Amygdala (tissue), 56 donors: ENCODE measurements at places on chromosomes 2 and 18.

- no peak for DNase-seq
These were observed 68.9 kb downstream of the DCC start for GRCh38 chr18:52408800-52409302.

DNA sequence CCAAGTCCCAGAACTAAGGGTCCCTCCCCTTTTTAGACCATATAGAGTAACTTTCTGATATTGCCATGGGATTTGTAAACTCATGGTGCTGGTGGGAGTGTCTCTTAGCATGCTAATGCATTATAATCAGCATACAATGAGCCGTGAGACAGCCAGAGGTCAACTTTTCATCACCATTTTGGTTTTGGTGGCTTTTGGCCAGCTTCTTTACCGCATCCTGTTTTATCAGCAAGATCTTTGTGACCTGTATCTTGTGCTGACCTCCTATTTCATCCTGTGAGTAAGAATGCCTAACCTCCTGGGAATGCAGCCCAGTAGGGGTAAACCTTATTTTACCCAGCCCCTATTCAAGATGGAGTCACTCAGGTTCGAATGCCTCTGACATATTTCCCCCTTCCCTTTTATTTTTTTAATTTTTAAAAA lies 148.2 kb downstream of the PHLPP1 start:
- no peak for DNase-seq

GRCh38 chr2:10520154-10520553 lies 72.0 kb upstream of the ODC1 start:
- DNase-seq = no peak

GRCh38 chr2:129699781-129700573 lies 279.5 kb upstream of the RAB6C start:
- no peak for DNase-seq

- DNase-seq = peak; percentile 2
These were observed 47.7 kb upstream of the PLA2R1 start for GRCh38 chr2:160109939-160110673.

DNA sequence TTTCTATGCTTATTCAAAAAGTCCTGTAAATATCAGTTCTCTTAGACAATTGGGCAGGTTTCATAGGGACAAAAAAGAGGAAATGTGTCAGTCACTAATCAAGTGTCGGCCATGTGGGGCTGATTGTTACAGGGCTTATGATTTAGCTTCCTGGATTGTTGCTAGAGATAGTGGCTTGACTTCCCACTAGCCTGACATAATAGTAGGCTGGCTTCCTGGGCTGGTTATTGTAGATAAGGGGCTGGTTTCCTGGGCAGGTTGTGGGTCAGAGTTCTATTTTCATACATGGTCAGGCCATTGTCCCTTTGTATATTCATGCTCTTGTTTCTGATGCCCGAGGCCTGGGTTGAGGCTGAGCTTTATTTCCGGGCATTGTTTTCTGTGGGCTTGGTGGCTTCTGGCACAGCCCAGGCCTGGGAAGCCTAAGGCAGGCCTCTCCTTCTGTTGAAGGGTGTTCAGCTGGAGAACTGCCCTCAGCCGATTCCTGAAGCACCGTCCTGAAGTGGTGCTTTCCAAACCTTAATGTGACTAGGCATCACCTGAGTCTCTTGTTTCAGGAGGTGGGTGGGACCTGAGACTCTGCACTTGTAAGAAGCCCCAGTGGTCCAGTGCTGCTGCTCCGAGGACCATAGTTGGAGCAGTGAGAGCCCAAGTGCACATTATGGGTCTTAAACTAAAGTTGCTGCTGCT lies 37.0 kb downstream of the CD8B2 start:
- no peak for DNase-seq

DNA sequence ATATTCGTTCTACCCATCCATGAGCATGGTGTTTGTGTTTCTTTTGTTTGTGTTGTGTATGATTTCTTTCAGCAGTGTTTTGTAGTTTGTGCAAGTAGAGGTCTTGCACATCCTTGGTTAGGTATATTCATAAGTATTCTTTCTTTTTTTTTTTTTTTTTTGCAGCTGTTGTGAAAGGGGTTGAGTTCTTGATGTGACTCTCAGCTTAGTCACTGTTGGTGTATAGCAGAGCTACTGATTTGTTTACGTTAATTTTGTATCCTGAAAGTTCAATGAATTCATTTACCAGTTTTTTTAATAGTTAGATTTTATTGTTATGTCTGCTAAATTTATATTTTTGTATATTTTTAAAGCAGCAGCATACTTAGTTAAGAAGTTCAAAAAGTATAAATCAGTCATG lies 834.4 kb upstream of the NRXN1 start:
- DNase-seq = no peak

DNA sequence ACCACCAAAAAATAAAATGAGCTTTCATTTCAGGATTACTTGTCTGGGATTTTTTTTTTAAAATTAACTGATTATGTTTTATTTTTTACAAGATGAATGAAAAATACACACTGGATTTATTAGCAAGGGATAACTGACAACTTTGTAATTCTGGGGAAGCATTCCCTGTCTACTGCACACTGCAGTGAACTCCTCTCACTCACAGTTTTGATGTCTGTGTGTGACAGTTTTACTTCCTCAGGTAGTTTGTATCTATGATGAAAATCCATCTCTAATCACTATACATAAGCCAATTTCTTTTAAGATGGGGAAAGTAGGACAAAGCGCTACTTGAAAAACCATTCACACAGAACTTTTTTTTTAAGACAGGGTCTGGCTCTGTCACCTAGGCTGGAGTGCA lies 94.5 kb downstream of the COBLL1 start:
- DNase-seq = no peak

DNA sequence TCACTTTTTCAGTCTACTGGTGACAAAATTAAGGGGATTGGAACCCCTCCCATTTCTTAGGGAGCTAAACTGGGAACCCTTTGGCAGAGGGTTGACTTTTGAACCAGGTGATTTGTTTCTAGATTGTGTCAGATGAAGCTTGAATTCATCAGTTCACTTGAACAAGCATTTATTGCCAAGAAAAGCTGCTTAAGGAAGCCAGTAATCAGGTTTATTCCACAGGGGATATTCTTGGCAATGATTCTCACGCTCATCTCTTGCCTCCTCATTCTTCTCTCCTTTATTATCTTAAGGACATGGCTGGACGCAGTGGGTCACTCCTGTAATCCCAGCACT lies 101.0 kb downstream of the ALPK2 start:
- no peak for DNase-seq

- no peak for DNase-seq
These were observed 25.5 kb downstream of the PLEK start for GRCh38 chr2:68390586-68390985.

DNA sequence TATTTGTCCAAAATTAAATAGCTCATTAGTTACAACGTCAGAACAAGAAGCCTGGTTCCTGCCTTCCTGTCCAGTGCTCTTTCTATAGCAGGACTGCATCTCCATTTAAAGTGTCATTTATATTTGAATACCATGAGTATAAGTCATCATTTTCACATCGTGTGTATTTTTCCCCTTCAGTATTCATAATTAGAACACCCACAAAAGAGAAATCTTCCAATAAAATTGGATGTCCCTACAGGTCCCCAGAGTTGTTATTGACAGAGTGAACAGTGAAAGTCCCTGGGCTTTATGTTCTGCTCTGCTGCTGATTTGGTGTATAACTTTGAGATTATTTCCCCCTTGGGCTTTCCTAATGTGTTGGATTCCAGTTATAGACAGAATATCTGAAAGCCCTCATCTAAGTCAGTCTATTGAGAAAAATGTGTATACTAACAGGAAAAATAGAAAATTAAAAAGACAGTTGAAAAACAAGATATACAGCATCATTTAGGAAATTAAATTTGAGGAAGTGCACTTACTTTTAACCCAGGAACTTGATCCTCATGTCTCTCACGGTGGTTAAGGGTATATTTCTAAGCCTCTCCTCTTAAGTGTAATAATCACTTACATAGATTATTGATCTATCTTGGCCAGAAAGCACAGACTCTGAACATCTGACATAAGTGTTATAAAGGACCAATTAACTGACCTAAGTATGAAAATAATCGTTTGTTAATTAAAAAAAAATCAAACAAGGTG lies 15.2 kb upstream of the REV1 start:
- DNase-seq = no peak
